Stimulated activated CD4-positive, alpha-beta T cell treated with anti-CD3 and anti-CD28 coated beads, Interleukin-4, amount 100 ng/mL, for 48 hours (primary cell): ENCODE measurements at places on chromosomes 11 and 22.
A peak's percentile ranks its signal among the peaks of the same experiment; 100 is the strongest.

DNA sequence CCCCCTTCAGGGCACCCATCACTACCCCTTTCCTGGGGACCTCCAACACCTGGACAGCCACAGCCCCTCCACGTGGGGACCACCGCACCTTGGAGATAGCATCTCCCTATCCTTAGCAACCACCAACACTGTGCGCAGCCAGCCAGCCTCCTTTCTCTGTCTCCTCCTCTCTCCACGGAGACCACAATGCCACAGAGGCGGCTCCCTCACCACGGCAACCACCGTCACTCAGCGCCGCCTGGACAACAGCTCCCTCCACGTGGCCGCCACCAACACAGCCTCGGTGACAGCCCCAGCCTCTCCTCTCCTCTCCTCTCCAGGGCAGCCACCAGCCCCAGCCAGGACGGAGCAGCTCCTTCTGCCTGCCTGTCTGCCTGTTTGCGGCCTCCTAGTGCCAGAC, 10.5 kb downstream of the ELFN2 start:
- no peak for DNase-seq

DNA sequence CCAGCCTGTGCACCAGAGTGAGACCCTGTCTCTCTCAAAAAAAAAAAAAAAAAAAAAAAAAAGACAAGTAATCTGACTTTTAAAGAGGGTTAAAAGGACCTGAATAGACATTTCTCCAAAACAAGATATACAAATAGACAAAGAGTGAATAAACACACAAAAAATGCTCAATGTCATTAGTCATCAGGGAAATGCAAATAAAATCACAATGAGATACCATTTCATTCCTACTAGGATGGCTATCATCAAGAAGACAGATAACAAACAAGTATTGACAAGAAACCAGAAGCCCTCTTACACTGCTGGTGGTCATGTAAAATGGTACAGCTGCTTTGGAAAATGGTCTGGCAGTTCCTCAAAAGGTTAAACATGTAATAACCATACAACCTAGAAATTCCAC, 4.1 kb downstream of the RIC3 start:
- DNase-seq: no peak

GRCh38 chr11:7516475-7516874, 2.7 kb downstream of the PPFIBP2 start:
- DNase-seq: no peak

DNA sequence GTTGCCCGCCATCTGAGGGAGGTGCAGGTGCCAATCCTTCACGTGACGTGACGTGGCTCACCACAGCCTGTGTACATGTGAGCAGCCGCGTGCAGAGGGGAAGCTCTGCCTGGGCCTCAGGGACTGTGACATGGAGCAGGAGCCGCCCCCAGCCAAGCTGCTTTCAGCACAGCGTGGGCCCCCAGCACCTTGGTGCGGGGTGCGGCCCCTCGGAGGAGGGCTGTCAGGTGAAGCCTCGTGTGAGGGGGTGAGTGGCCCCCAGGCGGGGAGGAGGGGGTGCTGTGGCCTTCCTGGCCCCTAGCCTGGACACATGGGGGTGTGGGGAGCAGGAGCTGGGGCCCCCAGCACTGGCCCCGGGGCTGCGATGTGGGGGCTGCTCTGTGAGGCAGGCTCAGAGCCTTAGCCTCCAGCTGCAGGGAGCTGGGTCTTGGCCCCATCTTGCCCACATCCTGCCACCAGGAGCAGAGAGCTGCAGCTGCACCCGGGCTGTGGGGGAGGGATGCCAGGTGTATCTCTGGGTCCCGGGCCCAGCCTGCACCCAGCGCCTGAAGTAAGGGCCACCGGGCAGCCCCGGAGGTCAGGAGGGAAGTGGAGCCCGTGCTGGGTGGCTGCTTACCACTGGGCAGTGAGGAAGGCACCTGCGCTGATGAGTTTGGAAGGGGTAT, at the start of gene ADORA2A:
TSS of gene ADORA2A (plus strand) at position 100 of the 665 bp plus-strand sequence. CDS start 5,806 bp downstream, outside the sequence.
- peak; percentile 72 for DNase-seq

GRCh38 chr22:39528681-39529486, 3.7 kb downstream of the RPS19BP1 start:
- peak; percentile 87 for DNase-seq

DNA sequence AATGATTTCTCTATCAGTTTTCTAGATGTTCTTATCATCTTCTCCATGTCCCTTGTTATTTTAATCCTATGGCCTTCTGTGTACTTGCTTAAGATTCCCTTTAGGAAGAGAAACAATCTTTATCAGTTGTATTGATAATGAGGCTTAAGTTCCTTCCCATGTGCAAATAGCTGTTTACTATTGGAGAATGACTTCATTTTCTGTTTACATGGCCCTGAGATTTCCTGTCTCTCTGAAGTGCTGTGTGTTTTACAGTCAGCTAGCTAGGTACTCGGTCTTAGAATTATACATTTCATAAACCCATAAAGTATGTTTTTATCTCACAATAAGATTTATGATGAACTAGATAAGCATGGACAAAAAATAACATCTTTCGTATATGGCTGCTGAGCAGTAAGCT, 67.5 kb upstream of the CCDC179 start:
- DNase-seq: no peak

DNA sequence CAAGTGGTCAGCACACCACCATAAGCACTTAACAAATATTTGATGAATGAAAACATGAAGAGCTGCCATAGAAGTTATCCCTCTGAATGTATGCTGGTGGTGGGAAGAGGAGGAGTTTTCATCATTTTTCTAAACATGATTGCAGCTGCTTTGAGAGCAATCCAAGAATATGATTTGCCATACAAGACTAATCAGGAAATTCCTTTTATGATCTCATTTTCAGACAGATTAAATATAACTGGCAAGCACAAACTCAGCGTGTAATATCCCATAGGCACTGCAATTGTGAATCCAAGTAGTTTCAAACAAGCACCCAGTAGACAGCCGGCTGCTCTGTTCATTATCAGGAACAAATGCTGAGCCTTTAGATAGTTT, 505.7 kb upstream of the LUZP2 start:
- DNase-seq: no peak

DNA sequence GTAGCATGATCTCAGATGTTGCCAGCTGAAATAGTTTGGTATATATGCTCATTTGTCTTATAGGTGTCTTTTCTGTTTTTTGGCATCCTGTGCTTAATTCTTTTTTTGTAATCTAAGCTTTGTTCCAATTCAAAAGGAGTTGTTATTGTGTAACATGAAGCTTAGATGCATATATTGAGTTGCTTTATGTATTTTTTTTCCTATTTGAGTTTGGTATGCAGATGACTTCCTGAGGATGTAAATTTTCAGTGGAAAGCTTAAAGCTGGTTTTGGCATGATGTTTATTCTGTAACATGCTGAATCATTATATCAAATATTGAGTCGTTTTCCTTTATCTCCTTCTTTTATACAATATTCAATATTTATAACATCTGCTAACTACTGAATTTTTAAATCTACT, 69.4 kb downstream of the DDX10 start:
- no peak for DNase-seq
